ENCODE measurements at places on chromosomes 2 and 18.

DNA sequence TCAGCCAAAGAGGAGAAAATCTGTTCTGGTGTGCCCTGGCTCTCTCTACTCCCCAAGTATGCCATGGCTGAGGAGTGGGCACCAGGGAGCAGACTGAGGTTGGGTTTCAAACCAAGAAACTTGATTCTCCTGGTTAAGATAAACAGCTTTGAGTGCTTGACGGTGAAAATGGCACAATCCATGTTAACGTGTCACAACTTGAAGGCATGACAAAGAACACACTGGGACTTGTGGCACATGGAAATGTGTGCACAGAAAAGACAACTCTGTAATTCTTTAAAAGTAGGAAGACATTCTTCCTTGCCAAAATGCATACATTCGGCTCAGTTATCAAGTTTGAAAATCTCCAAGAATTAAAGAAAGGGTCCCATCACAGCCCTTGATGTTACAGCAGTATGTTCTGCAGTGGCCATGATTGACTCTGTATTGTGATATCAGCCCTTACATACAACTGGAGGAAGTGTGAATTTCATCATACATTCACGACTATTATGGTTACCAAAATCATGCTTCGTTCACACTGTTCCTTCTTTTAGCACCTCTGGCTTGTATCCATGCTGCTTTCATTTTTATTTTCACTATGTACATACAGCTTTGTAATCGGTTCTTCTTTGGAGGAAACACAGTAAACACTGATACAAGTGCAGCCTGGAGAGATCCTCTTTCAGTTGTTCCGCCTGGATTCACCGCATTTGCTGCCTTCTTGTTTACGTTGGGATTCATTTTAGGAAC lies 15.6 kb upstream of the ACTG2 start:
- DNase-seq = no peak

- DNase-seq = no peak
Observed at GRCh38 chr2:163752267-163752666, 16.5 kb upstream of the FIGN start.

DNA sequence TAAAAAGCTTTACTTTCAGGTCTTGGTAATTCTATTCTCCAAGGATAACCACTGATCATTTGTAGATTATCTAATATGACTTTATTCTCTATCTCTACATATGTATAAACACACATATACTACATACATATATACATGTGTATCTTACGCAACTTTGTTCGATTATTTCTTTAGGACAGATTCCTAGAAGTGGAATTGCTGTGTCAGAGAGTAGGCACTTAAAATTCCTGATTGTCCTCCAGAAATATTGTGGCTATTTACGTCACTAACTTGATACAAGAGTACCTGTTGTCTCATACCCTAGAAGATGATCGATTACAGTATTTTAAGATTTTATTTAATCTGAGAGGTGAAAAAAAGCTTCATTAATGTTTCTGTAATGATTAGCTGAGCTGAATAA lies 57.9 kb downstream of the FAM98A start:
- no peak for DNase-seq

GRCh38 chr2:112897624-112897978 lies 13.4 kb upstream of the IL37 start:
- DNase-seq = no peak

DNA sequence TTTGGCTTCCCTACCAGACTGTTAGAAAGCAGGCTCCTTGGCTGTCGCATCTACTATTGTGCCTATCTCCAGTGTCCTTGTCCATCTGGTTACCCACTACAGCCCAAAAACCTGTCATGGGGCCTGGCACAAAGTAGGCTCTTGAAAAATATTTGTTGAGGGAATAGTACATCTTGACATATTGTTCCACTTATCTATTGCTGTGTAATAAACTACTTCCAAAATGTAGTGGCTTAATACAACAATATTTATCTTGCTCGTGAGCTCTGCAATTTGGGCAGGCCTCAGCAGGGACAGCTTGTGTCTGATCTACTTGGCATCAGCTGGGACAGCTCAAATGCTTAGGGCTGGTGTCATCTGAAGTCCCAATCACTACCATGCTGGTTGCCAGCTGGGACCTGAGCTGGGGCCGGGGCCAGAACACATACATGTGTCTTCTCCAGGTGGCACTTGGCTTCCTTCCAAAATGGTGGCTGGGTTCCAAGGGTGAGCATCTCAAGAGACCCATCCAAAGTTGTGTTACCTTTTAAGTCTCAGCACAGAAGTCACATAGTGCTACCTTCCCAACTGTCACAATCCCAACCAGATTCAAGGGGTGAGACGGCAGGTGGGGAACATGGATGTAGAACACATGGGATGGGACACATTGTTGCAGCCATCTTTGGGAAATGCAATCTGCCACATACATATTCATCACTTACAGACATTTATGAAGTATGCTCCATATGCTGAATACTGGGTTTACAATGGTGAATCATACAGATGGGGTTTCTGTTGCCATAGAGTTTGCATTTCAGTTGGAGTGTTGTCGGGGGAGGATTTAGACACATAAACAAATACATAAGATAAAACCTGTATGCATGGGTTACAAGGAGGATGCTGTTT lies 134.2 kb downstream of the FOXI3 start:
- DNase-seq = no peak

DNA sequence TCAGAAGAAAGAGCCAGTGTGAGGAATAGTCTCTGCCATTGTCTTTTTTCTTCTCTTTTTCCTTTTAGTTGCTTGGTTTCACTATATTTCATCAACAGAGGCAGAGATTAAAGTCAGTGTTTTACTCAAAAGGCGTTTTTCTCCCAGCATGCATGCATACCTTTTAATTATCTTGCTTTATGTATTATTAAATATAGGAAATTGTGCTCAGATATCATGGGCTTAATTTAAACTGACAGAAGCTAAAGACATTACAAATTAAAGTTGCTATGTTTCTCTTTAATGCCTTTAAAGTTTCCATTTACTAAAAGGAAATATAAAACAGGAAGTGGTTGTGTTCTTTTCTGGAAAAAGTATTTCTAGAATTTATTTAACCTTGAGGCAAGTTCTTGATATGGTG lies 223.3 kb upstream of the ATP5MC3 start:
- DNase-seq = no peak

DNA sequence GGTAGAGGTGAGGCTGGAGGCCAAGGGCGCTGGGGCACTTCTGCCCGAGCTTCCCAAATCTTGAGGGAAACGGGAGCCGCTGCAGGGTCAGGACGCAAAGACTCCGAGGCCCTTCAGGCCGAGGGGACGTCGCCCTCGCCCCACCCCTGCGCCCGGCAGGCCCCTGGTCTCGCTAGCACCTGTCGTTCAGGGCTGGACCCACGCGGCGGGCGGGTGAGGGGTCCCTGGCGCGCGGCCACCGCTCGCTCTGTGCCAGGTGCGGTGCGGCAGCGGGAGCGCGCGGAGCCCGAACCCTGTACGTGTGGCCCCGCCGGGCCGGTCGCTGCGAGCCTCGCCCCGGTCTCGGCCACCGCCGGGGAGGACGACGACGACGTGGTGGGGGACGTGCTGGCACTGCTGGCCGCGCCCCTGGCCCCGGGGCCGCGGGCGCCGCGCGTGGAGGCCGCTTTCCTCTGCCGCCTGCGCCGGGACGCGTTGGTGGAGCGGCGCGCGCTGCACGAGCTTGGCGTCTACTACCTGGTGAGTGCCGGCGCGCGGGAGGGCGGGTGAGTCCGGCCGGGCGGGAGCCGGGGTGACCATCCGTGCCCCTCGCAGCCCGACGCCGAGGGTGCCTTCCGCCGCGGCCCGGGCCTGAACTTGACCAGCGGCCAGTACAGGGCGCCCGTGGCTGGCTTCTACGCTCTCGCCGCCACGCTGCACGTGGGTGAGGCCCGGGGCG lies 4.9 kb downstream of the ERFE start:
- DNase-seq = no peak

GRCh38 chr2:168666339-168666738 lies 136.1 kb upstream of the NOSTRIN start:
- DNase-seq = no peak

DNA sequence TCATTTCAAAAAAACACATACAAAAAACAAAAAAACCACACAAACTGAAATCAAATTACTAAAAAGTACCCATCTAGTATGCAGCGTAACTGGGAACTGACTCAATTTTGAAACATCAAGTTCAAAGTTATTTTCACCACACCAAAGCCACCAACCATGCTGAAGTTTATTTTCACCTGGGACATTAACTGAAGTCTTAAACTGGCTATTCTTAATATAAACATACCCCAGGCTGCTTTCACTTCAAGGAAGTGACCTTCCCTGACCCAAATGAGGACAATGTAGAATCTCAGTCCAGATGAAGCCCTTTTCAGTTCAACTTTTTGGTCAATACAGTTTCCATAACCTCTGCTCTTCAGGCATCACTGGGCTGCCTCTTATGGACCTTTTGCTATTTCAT lies 84.6 kb downstream of the PIGN start:
- DNase-seq = no peak

DNA sequence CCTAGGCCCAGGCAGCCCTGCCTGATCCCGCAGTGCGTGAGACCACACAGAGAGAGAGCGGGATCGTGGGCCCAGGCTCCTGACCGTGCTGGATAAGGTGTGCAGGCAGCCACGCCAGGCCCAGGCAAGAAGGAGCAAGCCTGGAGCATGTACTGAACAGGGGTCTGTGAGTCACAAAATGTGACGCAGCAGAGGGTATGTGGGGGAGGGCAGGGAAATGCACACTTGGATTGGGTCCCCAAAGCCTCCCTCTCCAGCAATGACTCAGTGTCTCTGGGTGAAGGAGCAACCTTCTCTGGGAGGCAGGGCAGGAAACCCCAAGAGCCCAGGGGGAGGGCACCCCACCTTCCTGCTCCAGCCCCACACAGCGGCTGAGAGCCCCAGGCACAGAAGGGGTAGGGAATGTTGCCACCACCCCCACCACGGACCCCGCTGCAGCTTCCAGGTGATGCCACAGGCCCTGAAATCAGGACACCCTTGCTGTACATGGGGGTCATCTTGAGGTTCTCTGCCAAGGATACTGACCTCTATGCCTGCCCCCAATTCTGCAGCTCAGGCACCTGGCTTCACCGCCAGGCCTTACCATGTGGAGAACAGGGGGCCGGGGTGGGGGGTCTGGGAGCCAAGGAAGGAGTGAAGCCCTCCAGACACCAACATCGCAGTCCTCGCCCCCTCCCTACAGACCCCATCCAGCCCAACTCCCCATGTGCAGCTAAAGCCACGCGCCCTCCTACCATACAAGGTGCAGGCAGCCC lies 1.3 kb upstream of the GPC1 start:
- DNase-seq = no peak

GRCh38 chr2:118832791-118833715 lies 14.4 kb downstream of the EN1 start:
- DNase-seq = no peak

DNA sequence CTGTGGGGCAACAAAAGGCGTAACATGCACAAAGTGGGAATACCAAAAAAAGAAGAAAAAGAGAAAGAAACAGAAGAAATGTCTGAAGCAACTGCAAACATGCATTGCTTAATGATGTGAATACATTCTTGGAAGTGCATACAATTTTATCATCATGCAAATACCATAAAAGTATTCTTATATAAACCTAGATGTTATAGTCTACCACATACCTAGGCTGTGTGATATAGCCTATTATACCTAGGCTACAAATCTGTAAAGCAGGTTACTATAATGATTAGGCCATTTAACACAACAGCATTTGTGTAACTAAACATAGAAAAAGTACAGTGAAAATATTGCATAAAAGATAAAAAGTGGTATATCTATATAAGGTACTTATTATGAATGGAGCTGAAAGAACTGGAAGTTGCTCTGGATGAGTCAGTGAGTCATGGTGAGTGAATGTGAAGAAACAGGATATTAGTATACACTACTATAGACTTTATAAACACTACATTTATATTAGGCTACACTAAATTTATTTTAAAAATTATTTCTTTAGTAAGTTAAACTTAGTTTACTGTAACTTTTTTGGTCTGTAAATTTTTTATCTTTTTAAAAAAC lies 319.4 kb upstream of the KCNH7 start:
- no peak for DNase-seq

GRCh38 chr2:159214325-159214865 lies 72.1 kb downstream of the WDSUB1 start:
- no peak for DNase-seq

GRCh38 chr2:56687169-56687568 lies 503.4 kb downstream of the CCDC85A start:
- DNase-seq = no peak

DNA sequence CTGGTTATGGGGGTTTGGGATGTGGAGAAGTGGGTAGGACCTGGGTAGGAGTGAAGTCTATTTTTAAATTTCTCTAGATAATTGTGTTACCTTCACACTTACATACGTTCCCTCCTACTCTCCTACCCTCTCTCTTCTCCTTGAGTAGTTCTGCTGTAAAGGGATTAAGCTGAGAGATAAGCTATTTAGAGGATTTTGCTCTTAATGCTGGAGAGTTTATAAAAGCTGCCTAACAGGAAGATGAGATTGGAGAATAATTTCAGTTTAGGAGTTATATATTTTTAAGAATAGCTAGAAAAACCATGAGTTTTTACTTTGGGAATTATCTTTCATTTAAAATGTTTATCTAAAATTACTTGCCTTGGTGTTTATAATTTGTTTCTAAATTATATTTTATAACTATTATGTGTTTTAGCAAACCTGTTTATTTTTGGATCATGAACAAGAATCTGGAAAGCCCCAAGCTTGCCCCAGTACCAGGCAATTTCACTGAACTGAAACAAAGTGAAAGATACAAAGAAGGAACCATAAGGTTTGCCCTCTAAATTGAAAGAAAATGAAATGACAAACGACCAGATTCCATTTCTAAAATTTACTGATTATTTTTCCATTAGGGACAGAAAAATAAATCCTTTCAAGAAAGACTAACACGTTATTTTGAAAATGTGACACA lies 101.5 kb downstream of the ZNF532 start:
- no peak for DNase-seq

DNA sequence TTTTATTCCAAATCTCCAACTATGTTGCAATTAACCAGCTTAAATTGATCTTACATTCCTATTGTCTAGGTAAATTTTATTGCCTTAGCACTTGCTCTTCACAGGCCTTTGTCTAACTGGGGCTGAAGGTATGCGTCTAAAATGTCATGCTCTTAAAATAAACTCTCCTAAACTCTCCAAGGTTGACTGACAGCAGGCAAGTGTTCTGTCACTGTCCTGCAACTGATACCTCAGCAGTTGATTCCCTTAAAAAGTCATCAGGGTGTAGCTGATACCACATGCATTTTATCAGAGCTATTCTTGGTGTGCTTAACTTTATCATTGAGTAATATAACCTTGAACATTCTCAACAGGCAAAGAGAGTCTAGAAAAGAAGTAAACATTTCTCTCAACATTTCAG lies 680 bp downstream of the TTN start:
- no peak for DNase-seq

GRCh38 chr2:73868204-73868978 lies 24.4 kb upstream of the ACTG2 start:
- no peak for DNase-seq

- DNase-seq = no peak
Observed at GRCh38 chr18:63145166-63145850, 174.3 kb downstream of the BCL2 start.

DNA sequence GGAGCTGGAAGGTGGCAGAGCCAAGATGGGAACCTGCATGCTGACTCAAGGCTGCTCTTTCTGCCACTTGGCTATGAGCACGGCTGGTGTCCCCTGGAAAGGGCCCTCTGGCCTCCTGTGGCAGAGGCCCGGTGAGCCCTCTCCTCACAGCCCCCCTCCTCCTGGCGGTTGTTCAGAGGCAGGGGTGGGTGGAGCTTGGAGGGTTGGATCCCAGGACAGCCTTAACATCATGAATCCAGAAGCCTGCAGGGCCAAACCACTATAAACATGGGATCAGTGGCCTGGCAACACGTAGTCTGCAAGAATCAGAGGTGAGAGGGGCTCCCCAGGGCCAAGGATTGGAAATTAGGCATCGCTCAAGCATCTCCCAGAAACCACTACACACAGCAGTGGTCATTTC lies 48.5 kb upstream of the LOXHD1 start:
- DNase-seq = no peak

Data from CD4-positive, alpha-beta T cell treated with Interleukin-15 for 4 hours (primary cell).